Stimulated activated CD4-positive, alpha-beta T cell treated with anti-CD3 and anti-CD28 coated beads, Interleukin-1b, Interleukin-23, amount 100 ng/mL, for 1 hour (primary cell): ENCODE measurements at places on chromosomes 4 and X.

GRCh38 chr4:75054078-75054477, 121.2 kb downstream of the PARM1 start:
- DNase-seq, result no peak

DNA sequence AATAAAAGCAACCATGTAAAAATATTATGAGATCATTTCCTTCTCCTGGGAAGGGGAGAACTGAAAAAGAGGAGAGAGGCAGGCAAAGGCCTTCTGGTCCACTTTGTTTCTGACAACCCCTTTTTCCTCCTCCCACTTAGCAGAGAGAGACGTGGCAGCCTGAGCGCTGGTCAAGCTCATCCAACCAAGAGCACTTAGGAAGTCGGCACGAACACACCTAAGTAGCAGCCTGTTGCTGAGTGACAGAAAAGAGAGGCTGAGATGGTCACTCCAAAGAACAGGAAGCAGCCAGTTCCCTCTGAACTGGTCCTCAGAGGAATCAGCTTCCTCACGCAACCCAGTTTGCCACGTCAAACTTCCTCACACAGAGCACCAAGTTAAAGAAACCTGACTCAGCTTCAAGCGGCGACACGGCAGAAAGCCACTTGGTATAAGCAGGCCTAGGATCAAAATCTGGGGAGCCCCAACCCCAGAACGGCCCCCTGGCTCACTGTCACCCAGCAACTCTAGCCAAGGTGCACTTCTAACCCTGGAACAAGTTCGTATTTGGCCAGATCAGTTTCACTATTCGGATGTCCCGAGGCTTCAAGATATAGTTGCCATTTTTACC, 861 bp downstream of the SEC24D start:
- DNase-seq, result peak; percentile 7

DNA sequence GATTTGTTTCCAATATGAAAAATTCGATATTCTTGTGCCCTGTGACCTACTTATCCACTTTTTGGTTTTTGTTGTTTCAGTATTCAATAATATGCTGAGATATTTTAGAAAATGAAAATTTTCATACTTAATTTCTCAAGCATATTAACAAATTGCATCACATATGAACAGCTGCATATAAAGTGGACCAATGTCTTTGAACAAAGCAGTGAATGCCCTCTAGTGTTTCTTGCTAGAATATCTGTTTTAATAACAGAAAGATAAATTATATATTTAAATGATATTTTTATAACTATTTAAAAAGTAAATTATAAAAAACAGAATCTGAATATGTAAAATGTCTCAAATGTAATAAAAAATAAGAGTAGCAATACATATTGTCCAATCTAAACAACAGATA, 31.7 kb upstream of the INTU start:
- DNase-seq, result no peak

DNA sequence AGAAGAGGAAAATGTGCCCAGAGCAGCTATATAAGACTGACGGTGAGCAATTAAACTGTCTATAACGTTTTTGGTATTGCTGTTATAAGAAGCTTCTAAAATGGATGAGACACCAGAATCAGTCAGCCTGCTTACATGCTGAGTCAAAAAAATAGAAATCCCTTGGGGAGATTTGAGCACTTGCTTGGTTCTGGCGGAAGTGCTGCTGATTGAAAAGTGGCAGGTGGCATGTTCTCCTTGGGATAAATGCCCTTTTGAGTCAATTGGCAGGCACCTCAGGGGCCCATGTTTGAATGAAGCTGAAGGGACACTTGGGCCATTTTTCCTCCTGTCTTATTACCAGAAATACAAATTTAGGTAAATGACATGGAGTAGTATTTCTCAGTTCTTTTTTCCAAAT, 148.7 kb downstream of the PTCHD1 start:
- no peak for DNase-seq

DNA sequence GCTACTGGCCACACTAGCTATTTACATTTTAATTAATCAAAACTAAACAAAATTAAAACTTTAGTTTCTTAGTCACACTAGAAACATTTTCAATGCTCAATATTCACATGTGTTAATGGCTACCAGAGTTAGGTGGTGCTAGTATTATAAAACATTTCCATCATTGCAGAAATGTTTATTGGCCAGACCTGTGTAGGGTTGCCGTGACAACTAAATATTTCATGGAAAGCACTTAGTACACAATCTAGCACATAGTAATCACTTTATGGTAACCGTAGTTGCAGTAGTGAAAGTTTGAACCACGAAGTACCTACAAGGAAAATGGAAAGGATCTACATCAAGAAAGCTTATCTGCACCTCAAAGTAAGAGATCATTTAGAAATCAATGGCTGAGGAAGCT, 95.9 kb downstream of the HS6ST2 start:
- DNase-seq, result no peak

GRCh38 chr4:113574636-113575103, 186.9 kb downstream of the CAMK2D start:
- no peak for DNase-seq

GRCh38 chrX:105349476-105349875, 129.0 kb upstream of the TEX13A start:
- DNase-seq, result no peak

DNA sequence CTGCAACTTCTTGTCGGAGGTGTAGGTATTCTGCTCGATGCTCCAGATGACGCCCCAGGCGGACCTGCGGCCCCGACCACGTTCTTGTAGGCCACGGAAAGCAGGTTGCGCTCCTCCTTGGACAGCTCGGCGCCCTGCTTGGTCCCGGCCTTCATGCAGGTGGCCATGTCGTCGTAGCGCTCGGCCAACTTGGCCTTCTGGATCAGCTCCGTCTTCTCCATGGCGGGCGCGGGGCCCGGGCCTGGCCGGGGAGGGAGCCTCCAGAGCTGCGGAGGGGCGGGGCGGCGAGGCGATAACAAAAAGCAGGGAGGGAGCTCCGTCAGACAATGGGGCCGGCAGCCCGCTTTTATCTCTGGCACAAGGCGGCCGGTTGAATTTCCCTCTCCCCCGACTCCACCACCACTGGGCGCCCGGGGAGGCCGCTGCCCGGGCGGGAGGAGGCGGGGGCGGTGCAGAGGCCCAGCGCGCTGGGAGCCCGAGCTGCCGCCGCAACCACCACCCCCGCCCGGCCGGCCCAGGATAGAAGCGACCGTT, 28.3 kb upstream of the DRP2 start:
- no peak for DNase-seq

DNA sequence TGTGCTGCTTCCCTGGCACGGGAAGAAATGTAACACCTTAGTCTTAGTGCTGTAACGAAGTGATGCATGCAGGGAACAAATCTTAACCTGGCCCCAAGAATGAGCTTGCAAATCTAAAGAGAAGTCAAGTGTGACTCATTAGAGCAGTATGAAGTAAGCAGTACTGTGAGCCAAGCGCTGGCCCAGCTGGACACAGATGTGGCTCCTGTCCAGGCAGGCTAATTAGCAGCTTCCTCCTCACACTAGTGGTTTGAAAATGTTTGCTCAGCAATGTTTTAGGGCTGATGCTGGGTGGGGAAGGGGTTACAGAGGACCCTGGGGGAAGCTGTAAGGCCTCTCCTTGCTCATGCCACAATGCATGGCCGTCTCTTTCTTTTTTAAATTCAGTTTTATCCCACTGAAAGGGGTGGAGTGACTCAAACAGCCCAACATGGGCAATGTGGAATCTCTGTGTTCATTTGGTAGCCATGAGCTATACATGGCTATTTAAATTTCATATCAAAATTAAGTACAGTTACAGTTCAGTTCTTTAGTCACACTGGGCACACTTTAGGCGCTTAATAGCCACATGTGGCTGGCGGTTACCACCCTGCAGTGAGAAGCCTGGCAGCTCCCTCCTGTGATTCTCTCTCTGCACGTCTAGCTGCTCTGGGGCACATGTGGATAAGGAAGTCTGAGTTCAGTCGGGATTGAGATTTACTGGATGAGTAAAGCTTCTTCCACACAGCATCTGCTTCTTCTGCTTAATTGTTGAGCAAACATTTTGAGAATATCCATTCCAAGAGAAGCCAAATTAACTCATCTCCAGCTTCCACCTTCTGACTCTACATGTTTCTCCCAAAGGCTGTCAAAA, 48.8 kb downstream of the MAP7D2 start:
- DNase-seq, result no peak

- no peak for DNase-seq
Measured at GRCh38 chr4:180434131-180434895, 1808.9 kb upstream of the TENM3 start.

GRCh38 chr4:106056914-106057313, 161.6 kb downstream of the NPNT start:
- DNase-seq, result no peak

DNA sequence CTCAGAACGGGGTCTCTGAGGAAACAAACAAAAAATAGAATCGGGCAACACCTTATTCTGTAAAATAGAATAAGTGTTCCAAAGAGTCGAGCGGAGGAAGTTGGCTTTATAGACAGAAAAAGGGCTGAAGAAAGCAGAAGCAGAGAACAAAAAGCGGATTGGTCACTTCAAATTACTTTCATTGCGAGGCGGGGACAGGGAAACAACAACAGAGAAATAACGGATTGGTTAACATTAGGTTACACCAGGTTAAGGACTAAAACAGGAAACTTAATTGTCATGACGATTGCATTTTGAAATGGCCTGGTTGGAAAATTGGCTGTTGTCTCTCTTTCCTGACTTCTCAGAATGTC, 433 bp upstream of the COQ2 start:
- DNase-seq, result no peak

DNA sequence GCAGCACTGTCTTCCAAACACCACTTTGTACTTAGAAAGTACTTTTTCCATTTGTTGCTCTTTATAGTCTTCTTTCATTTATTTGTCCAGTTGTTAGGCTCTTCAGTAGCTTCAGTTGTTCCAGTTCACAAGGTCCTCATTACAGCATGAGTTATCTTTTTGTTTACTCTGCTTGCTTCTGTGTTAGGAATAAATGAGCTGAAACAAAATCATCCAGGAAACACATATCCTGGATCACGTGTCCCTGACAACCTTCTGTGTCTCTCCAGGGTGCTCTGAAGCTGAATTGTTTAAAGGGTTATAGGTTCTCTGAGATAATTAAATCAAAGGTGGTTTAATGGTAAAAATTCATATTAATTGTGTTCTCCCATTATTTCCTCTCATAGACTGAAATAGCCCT, 19.9 kb upstream of the KLHL8 start:
- DNase-seq, result no peak

GRCh38 chr4:6641164-6641970, 882 bp downstream of the MRFAP1 start:
- DNase-seq, result peak; percentile 10

DNA sequence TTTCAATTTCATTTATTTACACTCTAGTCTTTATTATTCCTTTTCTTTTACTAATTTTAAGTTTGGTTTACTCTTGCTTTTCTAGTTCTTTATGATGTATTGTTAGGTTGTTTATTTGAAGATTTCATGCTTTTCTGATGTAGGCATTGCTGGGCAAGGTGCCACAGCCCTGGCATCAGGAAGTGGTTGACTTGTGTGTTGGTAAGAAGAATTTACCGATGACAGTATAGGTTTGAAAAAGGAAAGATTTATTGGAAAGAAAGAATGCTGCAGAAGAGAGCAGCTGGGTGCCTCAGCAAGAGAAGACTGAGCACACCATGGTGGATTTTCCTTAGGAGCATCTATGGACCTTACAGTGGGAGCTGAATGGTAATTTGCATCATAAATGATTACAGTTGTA, 153.2 kb downstream of the KLF8 start:
- no peak for DNase-seq

- DNase-seq, result no peak
Measured at GRCh38 chrX:48473704-48473990, 2.4 kb upstream of the FTSJ1 start.

DNA sequence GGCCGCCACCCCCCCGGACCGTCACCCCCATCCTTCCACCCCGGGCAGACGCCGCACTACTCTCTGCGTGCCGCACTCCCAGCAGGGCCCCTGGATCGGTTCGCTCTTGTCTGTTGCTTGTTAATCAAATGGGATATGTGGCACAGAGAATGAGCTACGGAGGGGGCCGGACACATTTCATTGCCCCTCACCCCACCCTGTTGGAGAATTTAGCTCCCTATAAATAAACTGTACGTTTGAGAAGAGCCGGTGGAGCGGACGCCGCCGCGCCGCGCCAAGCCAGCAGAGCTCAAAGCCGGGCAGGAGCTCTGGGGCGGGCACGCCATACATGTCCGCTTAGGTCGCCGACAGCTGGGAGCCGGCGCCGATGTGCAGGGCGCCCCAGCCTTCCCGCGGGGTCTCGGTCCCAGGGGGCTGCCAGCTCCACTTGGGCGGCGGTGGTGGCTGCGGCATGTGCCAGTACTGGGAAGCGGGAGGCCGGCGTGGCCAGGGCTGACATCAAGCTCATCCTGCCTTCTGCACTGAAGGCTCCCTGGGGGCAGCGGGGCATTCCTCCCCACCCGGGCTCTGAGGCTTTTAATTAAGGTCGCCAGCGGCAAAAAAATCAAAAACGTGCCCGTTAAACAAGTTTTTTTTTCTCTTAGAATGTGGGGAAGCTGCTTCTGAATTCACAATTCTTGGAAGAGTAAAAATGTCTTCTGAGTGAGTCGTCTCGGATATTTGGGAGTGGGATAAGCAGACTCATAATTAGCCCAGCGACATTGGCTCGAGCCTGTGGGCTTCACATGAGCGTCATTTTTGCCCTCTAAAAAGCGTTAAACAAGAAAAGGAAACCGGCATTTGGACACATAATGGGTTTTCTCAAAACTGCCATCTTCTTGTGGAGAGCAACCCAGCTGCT, 1.1 kb upstream of the PCDH19 start:
- no peak for DNase-seq

- no peak for DNase-seq
Measured at GRCh38 chr4:53012738-53013137, 150.6 kb downstream of the RASL11B start.
